ENCODE measurements at places on chromosomes 6 and 20.

DNA sequence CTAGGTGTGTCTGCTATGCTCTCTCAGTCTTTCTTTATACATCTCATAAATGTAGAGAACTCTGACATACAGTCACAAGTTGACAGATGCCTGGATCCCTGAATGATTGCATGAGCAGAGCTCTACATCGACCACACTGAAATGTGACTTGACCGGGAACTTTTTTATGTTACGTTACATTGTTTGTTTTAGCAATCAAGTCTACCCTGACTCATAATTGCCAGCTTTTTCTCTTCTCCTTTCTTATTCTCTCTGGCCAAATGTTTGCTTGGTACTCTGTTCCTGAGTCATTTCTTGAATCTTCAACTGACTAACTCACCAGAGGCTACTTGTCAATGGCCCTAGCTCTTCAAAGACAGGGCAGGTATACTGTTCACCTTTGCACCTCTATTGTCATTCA is 213.6 kb upstream of the DTNBP1 start:
- DNase-seq: no peak

- DNase-seq: no peak
Measured at GRCh38 chr6:343960-344815, 47.4 kb upstream of the IRF4 start.

- DNase-seq: no peak
Measured at GRCh38 chr6:89797317-89797716, 22.3 kb downstream of the MDN1 start.

DNA sequence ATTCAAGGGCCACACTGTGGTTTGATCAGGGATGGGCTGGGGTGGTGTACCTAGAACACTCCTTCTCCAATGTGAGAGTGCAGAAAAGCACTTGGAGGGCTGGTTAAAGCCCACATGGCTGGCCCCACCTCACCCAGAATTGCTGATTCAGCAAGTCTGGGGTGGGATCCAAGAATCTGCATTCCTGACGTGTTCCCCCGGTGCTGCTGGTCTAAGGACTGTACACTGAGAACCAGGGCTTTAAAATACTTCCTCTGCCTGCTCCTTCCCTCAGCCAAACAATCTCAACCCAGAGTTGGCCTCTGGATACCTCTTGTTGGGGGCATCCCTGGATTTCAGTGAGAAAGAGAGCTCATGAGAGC is 13.4 kb upstream of the OCSTAMP start:
- no peak for DNase-seq

GRCh38 chr6:123804014-123804786 is 535 bp downstream of the NKAIN2 start:
- DNase-seq: no peak

DNA sequence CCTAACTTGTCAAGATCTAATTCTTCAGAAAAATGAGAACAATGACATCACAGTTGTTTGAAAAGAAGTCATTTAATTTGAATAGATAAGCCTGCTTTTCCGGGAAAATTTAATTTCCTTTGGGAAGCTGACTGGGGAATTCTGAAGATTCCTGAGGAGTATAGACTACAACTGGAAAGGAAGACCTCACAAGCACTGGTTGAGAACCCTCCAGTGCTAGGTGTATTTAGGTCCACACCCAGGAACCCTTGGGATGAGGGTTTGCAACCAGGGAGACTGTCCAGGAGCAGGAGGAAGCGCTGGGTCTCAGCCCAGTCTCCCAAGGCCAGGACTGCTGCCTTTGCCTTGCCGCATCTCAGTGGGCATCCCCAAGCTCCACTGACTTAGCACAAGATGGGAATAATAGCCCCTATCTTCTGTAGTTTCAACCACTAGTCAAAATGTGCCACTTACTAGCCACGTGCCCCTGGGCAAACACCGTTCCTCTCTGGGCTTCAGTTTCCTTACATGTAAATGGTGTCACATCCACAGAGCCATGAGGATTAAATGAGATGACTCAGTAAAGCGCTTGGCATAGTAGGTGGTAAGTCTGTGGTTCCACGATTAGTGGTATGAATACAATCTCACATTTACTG is 6.9 kb upstream of the CD93 start:
- DNase-seq: no peak

GRCh38 chr6:19719691-19720128 is 117.5 kb upstream of the ID4 start:
- DNase-seq: no peak

DNA sequence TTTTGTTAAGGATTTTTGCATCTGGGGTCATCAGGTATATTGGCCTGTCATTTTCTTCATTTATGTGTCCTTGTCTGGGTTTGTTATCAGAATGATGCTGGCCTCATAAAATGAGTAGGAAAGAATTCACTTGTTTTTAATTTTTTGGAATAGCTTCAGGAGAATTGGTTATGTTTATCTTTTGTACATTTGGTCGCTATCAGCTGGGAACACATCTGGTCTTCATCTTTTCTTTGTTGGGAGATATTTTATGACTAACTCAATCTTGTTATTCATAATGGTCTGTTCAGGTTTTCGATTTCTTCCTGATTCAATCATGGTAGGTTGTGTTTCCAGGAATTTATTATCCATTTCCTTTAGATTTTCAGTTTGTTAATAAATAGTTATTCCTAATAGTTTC is 207.5 kb upstream of the ASCC3 start:
- DNase-seq: no peak

DNA sequence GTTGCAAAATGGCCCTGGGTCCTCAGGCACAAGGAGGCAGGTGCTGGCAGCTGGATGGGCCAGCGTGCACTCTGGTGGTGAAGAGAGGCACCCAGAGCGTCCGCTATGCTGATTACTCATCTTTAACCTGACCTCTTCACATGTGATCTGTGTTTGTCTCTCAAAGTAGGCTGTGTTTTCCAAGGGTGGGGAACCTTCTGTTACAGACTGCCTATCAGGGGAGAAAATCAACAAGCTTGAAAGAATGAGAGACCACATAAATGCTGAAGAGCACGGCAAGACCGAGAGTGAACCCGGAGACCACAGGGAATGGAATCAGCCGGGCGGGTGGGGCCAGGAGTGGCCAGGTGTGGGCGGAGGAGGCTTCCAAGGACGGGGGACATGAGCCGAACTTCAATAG is 16.2 kb downstream of the BNIP5 start:
- DNase-seq: no peak

DNA sequence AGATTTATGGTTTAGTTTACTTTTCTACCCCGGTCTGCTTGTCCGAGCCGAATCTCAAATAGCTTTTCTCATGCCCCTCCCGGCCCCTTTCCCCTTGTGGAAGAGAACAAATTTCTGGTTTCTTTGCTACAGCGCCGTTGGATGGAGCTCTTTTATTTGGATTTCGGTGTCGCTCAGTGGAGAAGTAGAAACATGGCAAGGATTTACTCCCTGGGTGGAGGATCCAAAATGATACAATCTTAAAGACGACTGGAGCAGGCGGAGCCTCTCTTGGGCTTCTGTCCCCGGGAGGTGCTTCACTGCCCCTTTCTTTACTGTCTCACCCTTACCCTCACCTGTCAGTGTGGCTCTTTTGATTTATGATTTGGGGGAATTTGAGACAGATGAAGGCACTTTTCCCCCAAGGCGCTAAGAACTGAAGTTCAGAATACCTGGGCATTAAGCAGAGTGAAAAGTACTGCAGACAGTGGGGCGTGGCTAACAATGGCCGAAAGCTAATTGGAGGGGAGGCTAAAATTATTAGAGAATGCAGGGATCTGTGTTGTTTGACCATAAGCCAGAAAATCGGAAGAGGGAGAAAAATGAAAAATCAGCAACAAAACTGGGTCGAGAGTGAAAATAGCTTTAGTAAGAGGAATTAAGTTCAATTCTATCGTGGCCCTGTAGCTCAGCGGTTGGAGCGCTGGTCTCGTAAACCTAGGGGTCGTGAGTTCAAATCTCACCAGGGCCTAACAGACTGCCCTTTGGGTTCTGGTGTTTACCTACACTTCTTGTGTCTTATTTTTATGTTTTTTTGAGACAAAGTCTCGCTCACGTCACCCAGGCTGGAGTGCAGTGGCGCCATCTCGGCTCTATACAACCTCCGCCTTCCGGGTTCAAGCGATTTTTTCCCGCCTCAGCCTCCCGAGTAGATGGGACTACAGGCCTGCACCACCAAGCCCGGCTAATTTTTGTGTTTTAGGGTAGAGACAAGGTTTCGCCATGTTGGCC is 145.1 kb upstream of the ZNF184 start:
- DNase-seq: no peak

DNA sequence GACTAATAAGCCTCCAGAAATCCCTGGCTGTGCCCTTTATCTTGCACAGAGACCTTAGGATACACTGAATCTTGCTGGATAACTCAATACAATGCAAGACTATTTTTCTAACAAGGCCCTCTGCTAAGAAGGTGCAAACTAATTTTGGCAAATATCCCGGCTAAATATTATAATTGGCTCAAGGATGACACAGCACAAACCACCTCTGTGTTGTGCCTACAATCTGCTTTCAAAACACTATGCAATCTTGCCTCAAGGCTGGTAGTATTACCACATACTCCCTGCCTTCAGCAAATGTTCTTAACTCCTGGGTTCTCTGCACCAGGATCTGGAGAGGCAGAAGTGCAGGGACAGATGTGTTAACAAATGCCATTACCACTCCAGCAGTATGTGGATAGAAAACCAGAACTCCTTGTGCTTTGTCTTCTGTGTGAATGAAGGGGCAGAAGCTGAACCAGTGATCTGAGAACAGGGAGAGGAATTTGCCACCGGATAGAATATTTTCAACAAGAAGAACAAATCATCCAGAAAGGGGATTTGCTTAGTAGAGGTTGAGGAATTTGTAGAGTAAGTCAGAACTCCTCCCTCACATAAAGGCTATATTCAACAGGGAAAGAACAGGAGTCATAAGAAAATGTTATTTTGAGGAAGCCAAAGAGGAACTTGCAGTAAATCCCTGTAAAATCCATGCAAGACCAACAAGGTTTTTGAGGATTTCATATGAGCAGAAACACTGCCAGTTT is 74.1 kb upstream of the SLC4A11 start:
- no peak for DNase-seq

GRCh38 chr6:138278326-138278725 is 60.0 kb upstream of the PBOV1 start:
- DNase-seq: no peak

DNA sequence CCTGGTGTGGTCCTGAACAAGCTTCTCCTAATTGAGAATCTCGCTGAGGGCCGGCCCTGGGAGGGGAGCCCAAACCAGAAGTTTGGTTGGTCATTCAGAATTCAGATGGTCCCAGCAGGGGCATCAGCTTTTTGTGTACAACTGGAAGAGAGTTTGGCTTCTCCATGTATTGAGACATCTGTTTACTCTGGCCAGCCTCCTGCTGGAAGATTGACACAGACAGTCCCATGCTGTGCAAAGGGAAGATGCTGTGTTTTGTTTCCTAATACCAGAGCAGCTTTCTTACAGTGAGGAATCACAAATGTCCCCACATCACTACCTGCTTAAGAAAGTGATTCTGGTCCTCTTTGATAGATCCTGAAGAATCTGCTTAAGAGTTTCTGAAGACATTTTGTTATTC is 97.8 kb downstream of the PLEKHG1 start:
- no peak for DNase-seq

GRCh38 chr6:110714143-110714542 is 101.1 kb downstream of the CDK19 start:
- DNase-seq: no peak

DNA sequence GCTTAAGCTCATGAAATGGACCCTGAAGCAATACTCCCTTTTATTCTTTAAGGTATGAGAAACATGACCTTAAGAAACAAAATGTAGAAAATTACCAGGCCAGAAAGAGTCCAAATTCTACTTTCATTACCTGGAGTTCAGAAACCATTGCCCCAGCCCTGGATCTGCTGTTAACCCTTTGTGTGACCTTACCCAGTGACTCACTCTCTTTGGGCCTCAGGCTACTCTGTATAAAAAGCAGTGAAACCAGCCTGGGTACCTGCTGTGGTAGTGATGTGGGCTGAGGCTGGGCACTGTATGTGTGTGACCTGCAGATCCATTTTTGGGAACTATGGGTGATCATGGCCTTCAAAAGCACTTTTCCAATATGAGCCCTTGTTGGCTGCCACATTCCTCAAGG is 47.2 kb downstream of the SLC9A8 start:
- no peak for DNase-seq

GRCh38 chr6:167113935-167114910 is 8.7 kb upstream of the CCR6 start:
- DNase-seq: peak; percentile 31

DNA sequence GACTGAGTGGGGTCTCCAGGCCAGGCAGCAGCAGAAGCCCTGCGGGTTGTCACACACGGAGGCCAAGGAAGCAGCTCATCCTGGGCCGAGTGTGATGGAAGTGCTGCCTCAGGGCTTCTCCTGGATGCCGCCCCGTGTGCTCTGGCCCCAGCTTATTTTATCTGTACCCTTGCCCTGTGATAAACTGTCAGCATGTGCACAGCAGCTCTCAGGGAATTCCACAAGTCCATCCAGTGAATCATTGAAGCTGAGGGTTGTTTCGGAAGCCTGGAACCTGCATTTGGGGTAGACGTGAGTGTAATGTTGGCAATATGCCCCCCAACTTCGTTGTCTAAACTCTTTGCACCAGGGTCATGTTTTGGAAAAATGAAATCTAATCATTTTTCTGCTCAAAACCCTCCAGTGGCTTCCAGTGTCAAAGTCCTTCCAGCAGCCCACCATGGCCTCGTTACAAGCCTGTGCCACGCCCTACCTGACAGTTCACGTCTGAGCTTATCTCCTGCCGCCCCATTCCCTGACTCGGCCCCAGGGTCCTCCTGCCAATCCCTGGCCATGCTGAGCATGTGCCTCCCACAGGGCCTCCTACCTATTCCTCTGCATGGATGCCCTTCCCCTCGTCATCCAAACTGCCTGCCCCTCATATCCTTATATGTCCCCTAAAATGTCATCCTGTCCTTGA is 168.1 kb upstream of the THBS2 start:
- DNase-seq: no peak

DNA sequence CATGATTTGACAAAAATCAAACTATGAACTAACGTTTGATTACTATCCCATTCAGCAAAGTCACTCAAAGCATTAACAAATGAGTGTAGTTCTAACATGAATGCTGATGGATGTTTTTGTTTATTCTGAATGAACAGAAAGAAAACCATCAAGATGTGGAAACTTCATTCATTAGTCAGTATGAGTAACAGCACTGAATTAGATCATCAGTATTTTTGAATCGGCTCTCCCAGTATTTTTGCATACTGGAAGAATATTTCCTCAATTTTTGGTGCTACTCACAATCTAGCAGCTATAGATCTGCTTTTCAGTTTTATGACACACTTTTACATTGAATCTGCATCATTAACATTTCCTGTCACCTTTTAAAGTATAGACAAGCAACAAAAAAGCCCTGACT is 63.8 kb upstream of the CD83 start:
- DNase-seq: no peak

DNA sequence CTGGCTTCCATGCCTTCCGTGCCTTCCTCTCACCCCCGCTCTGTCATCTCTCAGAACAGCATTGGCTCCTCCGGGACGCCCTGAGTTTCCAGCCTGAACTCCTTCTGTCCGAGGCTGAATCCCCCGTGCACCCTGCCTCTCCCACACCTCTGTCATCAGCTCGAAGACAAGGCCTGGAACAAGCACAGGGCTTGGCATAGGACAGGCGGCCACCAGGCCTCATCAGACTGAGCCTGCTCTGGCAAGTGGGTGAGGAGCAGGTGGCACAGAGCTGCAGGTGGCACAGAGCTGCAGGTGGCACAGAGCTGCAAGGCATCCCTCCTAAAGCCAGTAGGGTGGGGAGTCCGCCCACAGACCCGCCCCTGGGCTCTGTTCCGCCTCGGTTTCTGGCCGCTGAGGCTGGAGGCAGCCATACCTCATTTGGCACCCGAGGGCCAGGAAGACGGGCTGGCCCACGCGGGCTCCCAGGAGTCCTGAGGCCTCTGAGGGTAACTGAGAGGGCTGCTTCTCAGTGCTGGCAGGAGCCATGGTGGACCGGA is 60.2 kb downstream of the EZR start:
- DNase-seq: no peak

All from stimulated activated CD4-positive, alpha-beta T cell treated with anti-CD3 and anti-CD28 coated beads, TNF-alpha, amount 100 ng/mL, for 4 hours (primary cell).